ENCODE measurements at places on chromosomes 11 and 22. TPM values are rescaled to one million over a fixed set of nuclear protein-coding genes. Genes with fewer than 3 reads are reported as not detected.

DNA sequence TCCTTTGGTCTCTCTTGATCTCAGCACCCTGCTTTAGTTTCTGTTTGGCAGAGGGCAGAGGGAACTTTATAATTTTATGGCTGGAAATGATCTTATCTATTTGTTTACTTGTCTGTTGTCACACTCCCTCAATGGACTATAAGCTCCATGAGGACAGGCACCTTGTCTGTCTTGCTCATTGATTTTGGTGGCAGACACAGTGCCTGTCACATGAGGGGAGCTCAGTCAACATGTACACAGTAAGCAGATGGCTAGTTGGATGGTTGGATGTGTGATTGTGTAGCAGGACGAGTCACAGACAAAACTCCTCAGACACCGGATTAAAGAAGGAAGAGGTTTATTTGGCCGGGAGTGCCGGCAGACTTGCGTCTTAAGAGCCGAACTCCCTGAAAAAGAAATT is 80.4 kb downstream of the MYO18B start:
- H3K27me3 ChIP-seq, result peaks cover 14% of the 10 kb centered on the region
- no peak overlapping the region for H3K4me3 ChIP-seq
- no peak overlapping the region for H3K27ac ChIP-seq
- H3K36me3 ChIP-seq, result no peaks in the 10 kb centered on the region

DNA sequence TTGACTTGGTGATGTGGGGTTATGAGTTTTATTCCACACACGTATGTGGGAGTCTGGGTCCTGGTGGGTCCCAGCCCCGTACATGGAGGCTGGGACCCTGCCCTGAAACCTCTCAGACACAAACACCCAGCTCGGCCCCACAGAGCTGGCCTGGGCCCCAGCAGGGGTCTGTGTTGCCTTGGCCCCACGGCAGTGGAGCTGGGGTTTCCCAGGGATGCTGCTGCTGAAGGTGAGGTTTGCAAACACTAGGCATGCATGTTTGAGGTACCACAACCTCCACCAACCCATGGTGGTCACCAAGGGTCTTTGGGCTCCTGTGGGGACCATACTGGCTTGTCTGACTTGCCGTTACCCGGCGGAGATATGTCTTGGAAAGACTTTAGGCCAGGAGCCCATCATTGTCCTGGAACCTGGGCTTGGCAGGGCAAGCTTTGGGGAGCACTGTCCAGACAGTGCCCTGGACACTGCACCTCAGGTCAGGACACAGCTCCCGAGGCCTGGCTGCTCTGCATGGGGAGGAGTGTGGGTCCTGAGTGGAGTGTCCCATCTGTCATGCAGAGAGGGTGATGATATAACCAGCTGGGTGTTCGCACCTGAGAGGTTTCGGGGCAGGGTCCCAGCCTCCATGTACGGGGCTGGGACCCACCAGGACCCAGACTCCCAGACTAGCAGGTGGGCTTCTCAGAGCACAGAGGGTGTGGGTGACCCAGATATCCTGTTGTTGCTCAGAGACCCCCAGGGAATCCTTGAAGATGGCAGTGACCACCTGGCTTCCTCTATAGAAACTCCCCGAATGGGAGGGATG is 63.3 kb downstream of the KCNQ1 start:
- H3K27ac ChIP-seq, result no peak overlapping the region
- no peaks in the 10 kb centered on the region for H3K36me3 ChIP-seq
- H3K4me3 ChIP-seq, result no peak overlapping the region
- DNase-seq, result no peak
- no peaks in the 10 kb centered on the region for H3K27me3 ChIP-seq

- H3K36me3 ChIP-seq, result no peaks in the 10 kb centered on the region
- H3K4me1 ChIP-seq, result no peaks in the 10 kb centered on the region
- H3K4me3 ChIP-seq, result no peak overlapping the region
These were observed 93.6 kb downstream of the DHCR7 start for GRCh38 chr11:71354394-71355105.

- peaks cover 9% of the 10 kb centered on the region for H3K4me1 ChIP-seq
- peaks cover 9% of the 10 kb centered on the region for H3K27me3 ChIP-seq
These were observed 34.2 kb upstream of the CACNG2 start for GRCh38 chr22:36737776-36738175.

SAC3D1 gene
- total RNA-seq, result 12.6 TPM

DNA sequence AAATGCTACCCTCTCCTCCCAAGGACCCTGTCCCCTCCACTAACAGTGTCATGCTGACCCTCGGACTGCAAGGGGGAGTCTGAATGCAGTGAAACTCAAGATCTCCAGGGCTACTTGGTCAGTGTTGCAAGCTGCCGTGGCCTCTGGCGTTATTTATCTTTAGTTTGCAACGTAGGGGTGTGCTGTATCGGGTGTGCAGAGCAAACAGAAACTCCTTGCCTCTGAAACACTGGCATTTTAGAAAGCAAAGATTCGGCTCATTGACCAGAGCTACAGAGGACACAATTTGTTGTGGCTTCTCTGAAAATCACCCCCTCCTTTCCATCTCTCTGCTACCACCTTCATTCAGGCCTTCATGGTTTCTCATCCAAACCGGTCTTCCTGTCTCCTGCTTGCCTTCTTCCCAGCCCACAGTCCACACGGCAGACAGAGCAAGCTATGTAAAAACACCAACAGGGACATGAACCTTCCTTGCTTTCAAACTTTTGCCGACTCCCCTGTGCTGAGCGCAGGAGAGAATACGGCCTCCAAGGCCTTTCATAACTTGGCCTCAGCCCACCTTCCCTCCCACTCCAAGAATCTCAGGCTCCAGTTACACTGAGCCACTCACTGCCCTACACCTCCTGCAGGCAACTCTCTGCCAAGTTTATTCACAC is 14.9 kb downstream of the FZD4 start:
- no peak for DNase-seq
- H3K4me1 ChIP-seq, result peaks cover 52% of the 10 kb centered on the region
- H3K27me3 ChIP-seq, result no peaks in the 10 kb centered on the region
- H3K36me3 ChIP-seq, result no peaks in the 10 kb centered on the region
- peak overlapping the region; percentile 18 for H3K4me3 ChIP-seq

- no peak for DNase-seq
- H3K27me3 ChIP-seq, result no peaks in the 10 kb centered on the region
- H3K36me3 ChIP-seq, result peaks cover 95% of the 10 kb centered on the region
- H3K27ac ChIP-seq, result no peak overlapping the region
- H3K4me1 ChIP-seq, result peaks cover 12% of the 10 kb centered on the region
- H3K4me3 ChIP-seq, result no peak overlapping the region
These were observed 26.8 kb upstream of the PHLDA2 start for GRCh38 chr11:2955906-2956476.

DNA sequence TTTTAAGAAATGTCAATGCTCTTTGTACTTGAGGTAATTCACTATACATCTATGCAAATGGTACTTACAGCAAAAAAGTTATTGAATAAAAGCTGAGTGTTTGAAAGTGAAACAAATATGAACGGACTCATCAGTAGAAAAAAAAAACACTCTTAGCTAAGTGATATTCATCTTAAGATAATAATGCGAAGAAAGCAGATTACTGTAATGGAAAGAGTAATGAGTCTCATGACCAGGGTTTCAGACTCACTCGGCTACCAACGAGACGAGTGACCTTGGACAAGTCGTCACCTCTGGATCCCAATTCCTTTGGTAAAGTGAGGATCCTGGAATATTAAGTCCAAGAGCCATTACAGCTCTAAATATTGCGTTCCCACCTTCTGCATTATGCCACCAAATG is 57.0 kb downstream of the PACSIN2 start:
- no peaks in the 10 kb centered on the region for H3K36me3 ChIP-seq
- H3K27ac ChIP-seq, result peak overlapping the region; percentile 80
- no peak for DNase-seq
- H3K4me1 ChIP-seq, result peaks cover 65% of the 10 kb centered on the region

DDI1 gene
- total RNA-seq, result not detected

DNA sequence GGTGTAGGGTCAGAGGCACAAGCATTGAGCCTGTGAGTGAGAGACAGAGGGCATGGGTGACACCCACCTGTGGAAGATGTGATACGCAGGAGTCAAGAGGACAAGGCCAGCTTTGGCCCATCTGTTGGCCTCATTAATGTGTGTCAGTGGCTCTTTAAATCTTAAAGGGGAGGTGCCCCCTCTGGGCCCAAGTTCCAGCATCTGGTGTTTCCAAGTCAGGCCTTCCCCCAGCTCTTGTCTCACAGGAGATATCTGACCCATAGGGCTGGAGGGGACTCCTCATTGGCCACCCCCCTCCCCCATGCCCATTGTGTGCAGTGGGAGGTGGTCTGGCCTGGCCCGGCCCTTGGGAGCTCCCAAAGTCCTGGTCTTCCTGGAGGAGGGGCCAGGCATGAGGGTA is 8.9 kb downstream of the KCNK7 start:
- DNase-seq, result no peak
- H3K27me3 ChIP-seq, result no peaks in the 10 kb centered on the region
- peak overlapping the region; percentile 19 for H3K4me3 ChIP-seq
- H3K27ac ChIP-seq, result peak overlapping the region; percentile 41
- H3K4me1 ChIP-seq, result peaks cover 34% of the 10 kb centered on the region

GRCh38 chr22:19904935-19905334 is 36.6 kb upstream of the COMT start:
- H3K27me3 ChIP-seq, result no peaks in the 10 kb centered on the region
- H3K4me3 ChIP-seq, result no peak overlapping the region
- no peak overlapping the region for H3K27ac ChIP-seq

GRCh38 chr11:59658036-59658435 is 10.8 kb downstream of the PATL1 start:
- peaks cover 98% of the 10 kb centered on the region for H3K36me3 ChIP-seq
- no peak for DNase-seq
- H3K4me3 ChIP-seq, result no peak overlapping the region
- no peak overlapping the region for H3K27ac ChIP-seq
- peaks cover 28% of the 10 kb centered on the region for H3K4me1 ChIP-seq

C22orf42 gene
- total RNA-seq, result not detected

GRCh38 chr22:46809153-46809885 is 46.9 kb downstream of the TBC1D22A start:
- no peak overlapping the region for H3K4me3 ChIP-seq
- DNase-seq, result no peak
- peaks cover 35% of the 10 kb centered on the region for H3K36me3 ChIP-seq

PDGFB gene
- total RNA-seq, result 30.5 TPM

DNA sequence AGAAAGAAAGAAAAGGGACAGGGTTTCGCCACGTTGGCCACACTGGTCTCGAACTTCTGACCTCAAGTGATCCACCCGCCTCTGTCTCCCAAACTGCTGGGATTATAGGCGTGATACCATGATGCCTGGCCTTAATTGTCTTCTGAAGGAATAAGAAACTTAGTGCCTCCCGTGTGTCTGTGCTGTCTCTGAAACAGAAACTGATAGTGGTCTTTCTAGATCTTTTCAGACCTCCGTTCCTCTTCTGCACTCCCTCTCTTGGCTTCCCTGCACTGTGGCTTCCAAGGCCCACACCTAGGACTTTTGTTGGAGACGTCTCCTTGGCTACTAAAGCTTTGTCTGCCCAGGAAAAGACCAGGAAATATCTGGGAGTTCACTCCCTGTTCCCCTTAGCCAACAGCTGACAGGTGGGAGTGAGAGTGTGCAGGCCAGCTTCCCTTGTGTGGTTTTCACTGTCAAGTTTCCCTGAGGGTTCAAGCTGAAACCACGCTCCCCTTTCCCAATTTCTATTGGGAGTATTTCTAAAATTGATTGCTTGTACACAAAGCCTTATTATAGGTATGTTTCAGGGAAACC is 10.1 kb upstream of the HTR3B start:
- no peaks in the 10 kb centered on the region for H3K4me1 ChIP-seq
- H3K4me3 ChIP-seq, result no peak overlapping the region
- DNase-seq, result no peak

GRCh38 chr22:41798736-41799135 is 1.7 kb upstream of the CCDC134 start:
- H3K4me3 ChIP-seq, result no peak overlapping the region
- H3K27me3 ChIP-seq, result no peaks in the 10 kb centered on the region
- no peaks in the 10 kb centered on the region for H3K36me3 ChIP-seq
- H3K4me1 ChIP-seq, result peaks cover 21% of the 10 kb centered on the region
- H3K27ac ChIP-seq, result no peak overlapping the region

- no peaks in the 10 kb centered on the region for H3K4me1 ChIP-seq
- no peaks in the 10 kb centered on the region for H3K27me3 ChIP-seq
- no peak for DNase-seq
- H3K36me3 ChIP-seq, result peaks cover 84% of the 10 kb centered on the region
- no peak overlapping the region for H3K4me3 ChIP-seq
These were observed 17.6 kb downstream of the INCENP start for GRCh38 chr11:62141111-62142042.

- H3K27ac ChIP-seq, result no peak overlapping the region
- H3K27me3 ChIP-seq, result no peaks in the 10 kb centered on the region
- no peaks in the 10 kb centered on the region for H3K36me3 ChIP-seq
- no peak overlapping the region for H3K4me3 ChIP-seq
These were observed 29.3 kb downstream of the DMC1 start for GRCh38 chr22:38540701-38541100.
